ENCODE measurements at places on chromosomes 7 and 10.
A peak's percentile ranks its signal among the peaks of the same experiment; 100 is the strongest.

- peak; percentile 24 for DNase-seq
Observed at GRCh38 chr10:102918817-102919245, 737 bp downstream of the CNNM2 start.

DNA sequence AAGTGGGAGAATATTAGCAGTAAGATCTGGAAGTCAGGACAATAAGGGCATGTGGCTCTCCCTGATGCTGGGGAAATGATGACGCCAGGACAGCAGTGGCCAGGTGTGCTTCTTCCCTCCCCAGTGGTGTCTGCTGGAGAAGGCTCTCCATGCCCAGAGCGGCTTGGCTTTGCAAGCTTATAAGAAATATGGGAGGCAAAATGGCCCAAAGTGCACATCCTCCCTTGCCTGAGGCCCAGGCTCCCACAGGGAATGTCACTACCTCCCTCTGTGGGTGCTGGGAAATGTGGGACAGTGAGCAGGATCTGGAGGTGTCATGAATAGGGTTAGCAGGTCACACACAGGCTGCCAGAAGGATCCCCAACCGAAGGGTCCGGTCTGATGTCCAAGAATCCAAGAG lies 17.1 kb upstream of the ZNF488 start:
- no peak for DNase-seq

- no peak for DNase-seq
Observed at GRCh38 chr7:85115006-85115405, 71.8 kb downstream of the SEMA3D start.

- DNase-seq, result no peak
Observed at GRCh38 chr10:25888627-25889026, 45.4 kb upstream of the MYO3A start.

DNA sequence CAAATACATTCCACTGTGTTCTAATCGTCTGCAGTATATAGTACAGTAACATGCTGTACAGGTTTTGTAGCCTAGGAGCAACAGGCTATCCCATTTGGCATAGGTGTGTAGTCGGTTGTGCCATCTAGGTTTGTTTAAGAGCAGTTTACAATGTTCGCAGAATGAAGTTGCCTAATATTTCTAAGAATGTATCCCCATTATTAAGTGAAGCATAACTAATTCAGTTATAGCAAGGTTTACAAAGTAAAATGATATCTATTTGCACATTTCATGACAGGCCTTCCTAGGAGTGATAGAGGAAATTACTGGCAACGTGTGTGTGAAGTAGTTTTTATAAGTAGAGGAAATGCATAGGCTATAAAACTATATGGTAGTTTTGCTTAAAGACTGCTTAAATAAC lies 4.0 kb downstream of the CREM start:
- no peak for DNase-seq

- peak; percentile 8 for DNase-seq
Observed at GRCh38 chr7:115789901-115790300, 240.7 kb downstream of the TFEC start.

DNA sequence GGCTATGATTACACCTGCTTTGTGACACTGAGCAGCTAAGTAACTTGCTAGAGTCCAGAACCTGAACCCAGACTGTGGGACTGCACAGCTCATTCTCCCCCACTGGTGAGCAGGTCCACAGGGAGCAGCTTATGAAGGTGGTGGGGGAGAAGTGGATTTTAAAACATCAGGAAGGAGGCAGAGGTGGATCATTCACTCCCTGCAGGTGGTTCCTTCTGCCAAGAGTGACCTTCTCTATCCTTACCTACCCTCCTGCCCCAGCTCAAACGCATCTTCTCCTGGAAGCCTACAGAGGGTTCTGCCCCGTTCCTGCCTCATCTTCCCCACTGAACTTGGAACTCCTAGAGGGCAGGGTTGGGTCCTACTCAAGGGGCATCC lies 539 bp upstream of the FAM241B start:
- no peak for DNase-seq

- no peak for DNase-seq
Observed at GRCh38 chr7:2060701-2061100, 172.0 kb downstream of the MAD1L1 start.

DNA sequence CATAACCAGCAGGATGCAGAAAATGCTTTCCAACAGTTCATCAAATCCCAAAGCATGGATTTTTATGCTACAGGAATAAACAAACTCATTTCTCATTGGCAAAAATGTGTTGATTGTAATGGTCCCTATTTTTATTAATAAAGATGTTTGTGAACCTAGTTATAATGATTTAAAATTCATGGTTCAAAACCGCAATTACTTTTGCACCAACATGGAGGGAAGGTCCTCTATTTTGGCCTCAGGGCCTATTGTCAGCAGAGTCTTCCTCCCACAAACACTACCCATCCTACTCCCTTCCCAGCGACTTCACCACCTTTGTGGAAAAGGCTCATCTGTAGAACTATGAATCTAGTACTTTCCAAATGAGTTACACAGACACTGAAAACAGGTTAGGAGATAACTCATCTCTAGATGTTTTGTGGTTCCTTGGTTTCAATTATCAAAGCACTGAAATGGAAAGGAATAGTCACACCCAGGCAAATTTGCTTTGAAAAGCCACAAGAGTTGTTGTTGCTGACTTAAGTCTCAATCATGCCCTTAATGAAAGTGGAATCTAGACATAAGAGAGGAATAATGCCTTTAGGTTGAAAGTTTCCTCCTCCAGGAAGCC lies 59.4 kb upstream of the FRMD4A start:
- DNase-seq, result no peak

DNA sequence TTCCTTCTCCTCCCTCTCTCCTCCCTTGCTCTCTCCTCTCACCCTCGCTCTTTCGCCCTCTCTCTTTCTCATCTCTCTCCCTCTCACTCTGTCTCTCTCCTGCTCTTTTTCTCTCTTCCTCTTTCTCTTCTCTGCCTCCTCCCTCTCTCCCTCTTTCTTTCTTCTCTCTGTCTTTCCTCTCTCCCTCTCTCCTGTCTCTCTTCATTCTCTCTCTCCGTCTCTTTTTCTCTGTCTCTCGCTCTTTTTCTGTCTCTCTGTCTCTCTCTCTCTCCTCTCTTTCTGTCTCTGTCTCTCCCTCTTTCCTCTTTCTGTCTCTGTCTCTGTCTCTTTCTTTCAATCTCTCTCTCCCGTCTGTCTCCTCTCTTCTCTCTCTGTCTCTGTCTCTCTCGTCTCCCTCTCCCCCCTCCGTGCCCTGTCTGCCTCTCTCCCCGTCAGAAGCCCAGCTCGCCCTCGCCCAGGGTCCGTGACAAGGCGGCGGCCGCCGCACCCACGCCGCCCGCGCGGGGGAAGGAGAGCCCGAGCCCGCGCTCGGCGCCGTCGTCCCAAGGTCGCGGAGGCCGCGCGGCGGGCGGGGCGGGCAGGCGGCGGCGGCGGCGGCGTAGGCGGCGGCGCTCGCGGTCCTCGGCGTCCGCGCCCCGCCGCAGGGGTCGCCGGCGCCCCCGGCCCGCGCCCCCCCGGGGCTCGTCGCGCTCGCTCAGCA lies 21.3 kb upstream of the HSPB1 start:
- DNase-seq, result no peak

DNA sequence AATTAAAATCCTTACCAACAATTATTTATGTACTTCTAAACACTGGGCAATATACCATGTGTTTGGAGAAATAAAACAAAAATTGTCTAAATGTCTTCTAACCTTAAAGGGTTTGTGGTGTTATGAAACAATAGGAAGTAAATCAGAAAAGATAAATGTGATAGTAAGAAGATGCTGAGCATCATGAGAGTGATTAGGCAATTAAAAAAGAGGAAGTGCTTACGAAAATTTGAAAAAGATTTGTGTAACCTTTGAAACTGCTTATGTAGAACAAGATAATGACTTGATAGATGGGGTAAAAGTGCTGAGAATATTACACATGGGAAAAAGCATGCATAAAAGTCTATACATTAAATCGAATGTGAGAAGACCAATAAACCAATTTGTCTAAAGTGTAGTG lies 573.4 kb upstream of the CNTNAP2 start:
- DNase-seq, result no peak

DNA sequence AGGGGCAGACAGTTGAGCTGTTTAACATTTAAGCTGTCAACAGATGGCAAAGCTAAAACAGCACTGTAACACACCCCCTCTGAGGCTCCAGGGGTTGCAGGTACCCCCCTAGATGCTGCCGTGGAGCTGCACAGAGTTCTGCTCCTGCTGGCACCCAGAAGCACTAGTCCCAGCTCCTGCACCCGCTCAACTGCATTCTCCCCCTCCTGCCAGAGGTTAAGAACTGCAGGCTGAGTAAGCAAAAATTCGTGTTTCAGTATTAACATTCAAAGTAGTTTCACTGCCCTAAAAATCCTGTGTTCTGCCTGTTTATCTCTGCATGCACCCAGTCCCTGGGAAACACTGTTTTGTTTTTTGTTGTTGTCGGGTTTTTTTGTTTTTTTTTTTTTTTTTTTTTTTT lies 790.8 kb upstream of the KCND2 start:
- no peak for DNase-seq

- DNase-seq, result no peak
Observed at GRCh38 chr10:9743639-9744038, 1274.0 kb upstream of the CELF2 start.

DNA sequence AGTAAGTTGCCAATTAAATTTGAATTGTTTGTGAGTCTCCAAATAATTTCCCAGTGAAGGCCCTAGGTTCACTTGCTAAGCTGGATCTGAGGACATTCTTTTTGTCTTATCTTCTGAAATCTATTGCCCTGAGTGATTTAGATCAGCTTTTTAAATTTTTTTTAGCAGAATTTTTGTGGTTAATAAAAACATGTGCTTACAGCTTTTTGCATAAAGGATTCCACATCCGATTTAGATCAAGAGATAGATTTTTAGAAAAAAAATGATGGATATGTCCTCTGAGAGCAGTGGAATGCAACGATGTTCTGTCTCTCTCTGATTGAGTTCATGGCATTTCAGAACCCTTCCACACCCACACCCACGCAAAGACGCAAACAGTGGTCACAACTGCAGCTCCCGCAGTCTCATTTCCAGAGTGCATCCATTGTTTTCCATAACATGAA lies 358.8 kb downstream of the SUGCT start:
- no peak for DNase-seq

GRCh38 chr7:154579711-154580110 lies 423.2 kb downstream of the PAXIP1 start:
- DNase-seq, result no peak

DNA sequence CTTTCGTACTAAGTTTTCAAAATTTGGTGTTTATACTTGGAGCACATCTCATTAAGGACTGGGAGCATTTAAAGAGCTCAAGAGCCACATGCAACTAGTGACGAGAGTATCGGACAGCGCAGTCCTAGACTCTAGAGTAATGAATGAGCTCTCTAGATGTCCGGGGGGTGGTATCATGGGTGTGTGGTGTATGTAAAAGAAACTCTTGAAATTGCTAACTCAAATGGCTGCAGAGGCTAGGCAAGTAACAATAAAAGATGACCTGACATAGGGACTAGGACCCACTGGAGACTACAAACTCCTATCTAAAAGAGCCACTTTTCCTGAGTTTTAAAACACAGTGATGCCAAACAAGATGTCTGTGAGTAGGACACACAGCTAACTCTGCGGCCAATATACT lies 14.0 kb downstream of the MYOZ1 start:
- DNase-seq, result no peak

- no peak for DNase-seq
Observed at GRCh38 chr10:68489919-68490318, 18.1 kb upstream of the DNA2 start.

- DNase-seq, result no peak
Observed at GRCh38 chr7:30069096-30069867, 41.1 kb downstream of the PLEKHA8 start.

DNA sequence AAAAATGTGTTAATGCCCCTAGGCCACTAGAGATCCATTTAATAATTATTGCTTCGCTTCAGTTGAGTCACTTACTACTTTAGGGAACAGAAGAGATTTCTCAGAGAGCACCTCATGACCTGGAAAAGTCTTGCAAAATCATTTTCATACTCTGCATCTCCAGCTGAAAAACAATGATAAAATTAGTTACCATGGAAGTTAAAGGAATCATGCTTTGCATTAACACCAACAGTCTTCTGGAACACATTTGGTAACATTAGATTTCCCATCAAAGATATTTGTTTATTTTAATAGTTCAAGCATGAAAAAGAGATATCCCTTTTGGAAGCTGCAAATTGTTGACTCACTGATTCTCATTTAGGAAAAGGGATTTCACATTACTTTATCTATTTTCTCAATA lies 1.8 kb upstream of the STEAP2 start:
- no peak for DNase-seq

DNA sequence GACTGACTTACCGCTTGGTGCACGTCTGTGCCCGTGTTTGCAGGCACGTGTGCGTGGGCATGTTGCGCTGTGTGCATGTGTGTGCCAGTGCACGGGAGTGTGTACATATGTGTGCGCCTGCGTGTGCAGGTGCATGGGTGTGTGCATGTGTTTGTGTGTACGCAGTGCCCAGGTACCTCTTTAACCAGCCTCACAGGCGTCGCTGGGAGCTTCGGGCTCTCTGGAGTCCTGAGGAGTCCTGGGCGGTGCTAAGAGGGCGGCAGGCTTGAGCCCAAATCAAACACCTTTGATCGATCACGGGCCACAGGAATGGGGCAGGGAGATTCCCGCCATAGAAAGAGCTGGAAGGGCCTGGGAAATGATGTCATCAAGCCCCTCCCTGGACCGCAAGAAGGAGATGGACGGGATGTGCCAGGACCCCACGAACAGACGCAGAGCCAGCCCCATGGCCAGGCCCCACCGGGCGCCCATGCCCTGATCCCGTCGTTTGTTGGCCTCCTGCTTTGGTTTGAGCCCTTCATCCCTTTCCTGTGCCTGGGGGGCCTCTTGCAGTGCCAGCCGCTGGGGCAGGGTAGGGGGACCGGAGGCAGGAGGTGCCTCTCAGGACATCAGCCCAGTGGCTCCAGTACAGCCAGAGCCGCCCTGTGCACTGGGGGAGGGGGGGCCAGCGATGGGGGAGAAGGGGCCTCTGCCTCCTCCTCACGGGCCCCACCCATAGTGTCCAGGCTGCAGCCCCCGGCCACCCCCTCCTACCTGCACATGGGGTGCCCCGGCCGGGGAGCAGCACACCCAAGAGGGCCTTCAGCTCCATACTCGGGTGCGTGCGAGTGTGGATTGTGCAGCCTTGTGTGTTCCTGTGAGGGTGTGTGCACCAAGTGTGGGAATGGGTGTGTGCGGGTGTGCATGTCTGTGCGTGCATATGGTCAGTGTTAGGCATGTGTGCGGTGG lies 5.8 kb downstream of the KNDC1 start:
- DNase-seq, result no peak

DNA sequence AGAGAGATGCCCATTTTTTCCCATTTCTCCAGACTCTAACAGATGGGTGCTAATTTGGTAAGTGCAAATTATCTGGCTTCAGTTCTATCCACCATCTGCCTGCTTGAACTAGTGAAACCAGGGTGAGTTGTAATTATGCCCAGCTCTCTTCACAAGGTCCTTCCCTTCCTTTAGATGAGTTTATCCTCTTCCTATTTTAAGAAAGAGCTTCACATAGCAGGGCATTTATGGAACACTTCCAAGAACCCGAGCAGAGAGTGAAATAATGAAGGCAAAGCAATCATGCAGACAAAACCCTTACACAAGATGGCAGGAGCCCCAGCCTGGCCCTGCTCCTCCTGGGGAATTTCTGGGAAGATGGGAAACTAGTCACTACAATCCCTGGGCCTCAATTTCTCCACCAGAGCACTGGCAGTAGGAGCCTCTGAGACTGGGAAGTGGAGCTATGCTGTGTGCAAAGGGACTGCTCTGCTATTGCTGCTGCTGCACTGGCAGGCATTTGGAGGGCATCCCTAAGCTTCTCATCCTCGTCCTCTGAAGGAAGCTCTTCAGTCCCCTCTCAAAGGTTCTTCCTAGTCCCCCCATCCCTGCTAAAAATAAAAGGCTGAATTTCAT lies 33.7 kb upstream of the PLXNA4 start:
- no peak for DNase-seq

Measured in activated gamma-delta T cell (primary cell).